ENCODE measurements at places on chromosomes 3 and 15. TPM values are rescaled to one million over a fixed set of nuclear protein-coding genes. Genes with fewer than 3 reads are reported as not detected.

MED12L gene
- 0.28 TPM for total RNA-seq

UBA7 gene
- 24.7 TPM for total RNA-seq

CHRNA5 gene
- 0.56 TPM for total RNA-seq

MBNL1 gene
- 274 TPM for total RNA-seq

SERPINI2 gene
- total RNA-seq = not detected

ZNF662 gene
- total RNA-seq = 0.85 TPM
